ENCODE measurements at places on chromosomes 3 and 15.
A peak's percentile ranks its signal among the peaks of the same experiment; 100 is the strongest.

DNA sequence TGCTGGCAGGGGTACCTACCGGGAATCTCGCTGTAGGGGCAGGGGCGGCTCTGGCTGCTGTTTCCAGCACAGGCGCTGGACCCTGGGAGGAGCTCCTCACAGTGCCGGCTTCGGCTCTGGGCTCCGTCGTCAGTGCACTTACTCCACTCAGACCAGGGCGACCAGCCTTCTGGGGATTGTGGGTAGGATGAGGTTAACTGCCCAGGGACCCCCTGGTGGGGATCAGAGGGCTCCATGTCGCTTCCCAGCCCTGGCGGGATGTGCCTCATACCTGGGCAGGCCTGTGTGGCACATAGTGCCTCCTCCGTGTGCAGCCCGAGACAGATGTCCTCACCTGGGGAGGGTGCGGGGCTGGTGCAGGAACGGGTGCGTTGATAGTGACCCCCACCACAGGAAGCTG is 115.7 kb downstream of the SEMA5B start:
- H3K36me3 ChIP-seq = no peaks in the 10 kb centered on the region
- no peak for DNase-seq
- no peaks in the 10 kb centered on the region for H3K4me1 ChIP-seq
- no peak overlapping the region for H3K4me3 ChIP-seq
- no peak overlapping the region for H3K27ac ChIP-seq
- H3K27me3 ChIP-seq = no peaks in the 10 kb centered on the region

DNA sequence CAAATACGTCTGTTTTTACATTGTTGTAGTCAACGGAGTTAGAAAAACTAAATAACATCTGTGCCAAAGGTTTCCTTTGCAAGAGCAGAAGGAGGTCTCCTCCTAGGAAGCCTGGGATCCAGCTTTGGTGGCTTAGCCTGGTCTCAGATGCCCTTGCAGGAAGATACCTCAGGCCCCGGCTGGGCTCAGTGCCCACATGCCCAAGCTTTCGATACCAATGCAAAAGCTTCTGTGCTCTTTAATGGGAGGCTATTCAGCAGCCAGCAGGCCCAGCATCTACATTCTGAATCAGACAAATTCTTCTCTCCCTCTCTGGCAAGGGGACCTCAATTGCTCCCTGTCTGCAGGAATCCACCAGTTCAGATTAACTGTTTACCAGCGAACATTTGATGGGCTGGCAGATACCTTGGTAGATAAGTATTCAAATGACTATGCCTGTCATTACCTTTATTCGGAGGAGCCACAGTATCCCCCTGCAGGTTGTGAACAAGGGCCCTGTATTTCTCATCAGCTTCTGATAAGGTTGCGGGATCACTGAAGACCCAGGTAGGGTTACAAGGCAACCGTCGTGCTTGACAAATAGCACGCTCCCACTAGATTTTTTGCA is 180.1 kb upstream of the KBTBD8 start:
- no peak for DNase-seq
- H3K27ac ChIP-seq = no peak overlapping the region
- H3K27me3 ChIP-seq = no peaks in the 10 kb centered on the region
- no peaks in the 10 kb centered on the region for H3K36me3 ChIP-seq
- H3K4me3 ChIP-seq = no peak overlapping the region

DNA sequence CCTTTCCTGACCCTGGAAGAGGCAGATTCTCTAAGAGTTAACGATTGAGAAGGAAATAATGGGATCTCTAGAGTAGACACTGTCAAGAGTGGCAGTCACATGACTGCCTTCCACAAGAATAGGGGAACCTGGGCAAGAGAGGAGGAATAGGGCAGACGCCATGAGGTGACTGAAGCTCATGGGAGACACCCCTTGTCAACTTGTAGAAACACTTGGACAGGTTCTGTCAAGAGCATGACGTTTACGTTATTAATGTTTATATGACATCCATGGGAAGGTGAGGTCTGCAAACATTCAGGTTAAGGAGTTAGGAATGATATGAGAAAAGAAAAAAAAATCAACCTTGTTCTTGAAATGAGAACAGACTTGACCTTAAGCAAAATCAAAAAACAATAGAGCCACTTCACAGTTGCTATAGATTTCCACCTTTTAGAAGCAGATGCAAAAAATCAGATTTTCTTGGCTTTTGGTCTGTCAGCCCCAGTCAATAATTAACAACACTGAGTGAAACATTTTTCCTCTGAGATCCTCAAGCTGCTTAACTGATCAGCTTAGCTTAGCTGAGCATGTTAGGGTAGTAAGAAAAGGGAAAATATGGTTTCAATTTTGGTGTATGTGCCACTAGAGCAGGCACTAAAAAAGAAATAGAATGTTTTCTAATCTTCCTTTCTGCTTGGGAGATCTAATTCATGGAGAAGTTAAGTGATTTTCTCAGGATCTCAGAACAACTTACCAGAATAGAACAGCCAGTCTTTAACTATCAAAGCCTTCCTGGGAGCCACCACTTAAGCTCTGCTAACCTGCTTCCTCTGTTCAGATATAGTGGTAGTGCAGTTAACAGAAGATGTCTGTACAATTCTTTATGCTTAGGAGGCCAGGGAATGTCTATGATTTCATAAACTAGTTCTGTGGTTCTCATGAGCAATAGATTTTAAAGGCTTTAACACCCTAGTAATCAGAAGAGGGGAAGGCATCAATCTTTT is 116.9 kb downstream of the B3GALNT1 start:
- no peak overlapping the region for H3K4me3 ChIP-seq
- no peaks in the 10 kb centered on the region for H3K36me3 ChIP-seq
- no peaks in the 10 kb centered on the region for H3K27me3 ChIP-seq

DNA sequence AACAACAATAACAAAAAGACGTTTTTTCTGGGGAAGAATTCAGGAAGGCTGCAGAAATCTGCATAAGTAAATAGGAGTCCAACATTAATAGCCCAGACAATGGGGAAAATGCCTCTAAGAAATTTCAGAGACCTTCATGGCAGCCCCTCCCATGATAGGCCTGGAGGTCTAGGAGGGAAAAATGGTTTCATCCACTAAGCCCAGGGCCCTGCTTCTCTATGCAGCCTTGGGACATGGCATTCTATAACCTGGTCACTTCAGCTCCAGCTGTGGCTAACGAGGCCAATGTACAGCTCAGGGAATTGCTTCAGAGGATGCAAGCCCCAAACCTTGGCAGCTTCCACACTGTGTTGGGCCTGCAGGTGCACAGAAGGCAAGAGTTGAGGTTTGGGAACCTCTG is 125.6 kb upstream of the GMNC start:
- no peak for DNase-seq
- H3K27ac ChIP-seq = no peak overlapping the region
- H3K27me3 ChIP-seq = no peaks in the 10 kb centered on the region
- no peaks in the 10 kb centered on the region for H3K36me3 ChIP-seq
- H3K4me3 ChIP-seq = no peak overlapping the region

DNA sequence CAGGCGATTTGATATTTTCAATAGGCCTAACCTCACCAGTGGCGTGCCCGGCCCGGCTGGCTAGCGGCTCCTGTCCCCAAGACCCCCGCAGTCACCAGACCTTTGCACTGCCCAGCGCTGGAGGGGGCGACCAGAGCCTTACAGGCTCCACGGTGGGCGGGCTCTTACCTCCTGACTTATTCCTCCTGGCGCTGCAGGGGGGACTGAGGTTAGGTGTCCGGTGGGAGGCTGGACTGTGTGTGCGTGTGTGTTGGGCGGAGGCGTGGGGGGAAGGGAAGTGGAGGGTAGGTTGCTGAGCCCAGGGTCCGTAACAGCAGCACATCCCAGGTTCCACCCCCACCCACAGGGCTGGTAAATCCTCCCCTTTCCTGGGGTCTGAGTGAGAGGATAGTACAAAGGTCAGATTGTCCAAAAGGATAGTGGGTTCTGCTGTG is 27.5 kb upstream of the THRB start:
- no peaks in the 10 kb centered on the region for H3K36me3 ChIP-seq
- H3K27me3 ChIP-seq = no peaks in the 10 kb centered on the region
- H3K4me1 ChIP-seq = no peaks in the 10 kb centered on the region

DNA sequence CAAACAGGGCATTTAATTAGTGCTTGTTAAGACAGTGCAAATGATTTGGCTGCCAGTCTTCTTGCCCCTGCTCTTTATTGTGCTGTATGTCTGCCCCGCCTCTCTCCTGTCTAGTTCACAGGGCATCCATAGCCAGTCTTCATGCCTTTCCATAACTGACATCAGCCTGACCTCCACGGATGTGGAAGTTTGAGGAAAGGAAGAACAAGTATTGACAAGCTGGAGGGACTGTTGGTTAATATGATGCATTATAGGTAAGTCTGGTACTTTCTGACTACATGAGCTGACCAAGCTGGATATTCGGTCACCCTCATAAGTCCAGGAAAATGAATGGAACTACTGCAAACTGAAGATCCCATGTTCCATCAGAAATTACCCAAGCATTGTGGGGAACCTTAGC is 325.9 kb downstream of the TIGIT start:
- H3K4me3 ChIP-seq = no peak overlapping the region
- no peak for DNase-seq
- no peak overlapping the region for H3K27ac ChIP-seq
- no peaks in the 10 kb centered on the region for H3K27me3 ChIP-seq

DNA sequence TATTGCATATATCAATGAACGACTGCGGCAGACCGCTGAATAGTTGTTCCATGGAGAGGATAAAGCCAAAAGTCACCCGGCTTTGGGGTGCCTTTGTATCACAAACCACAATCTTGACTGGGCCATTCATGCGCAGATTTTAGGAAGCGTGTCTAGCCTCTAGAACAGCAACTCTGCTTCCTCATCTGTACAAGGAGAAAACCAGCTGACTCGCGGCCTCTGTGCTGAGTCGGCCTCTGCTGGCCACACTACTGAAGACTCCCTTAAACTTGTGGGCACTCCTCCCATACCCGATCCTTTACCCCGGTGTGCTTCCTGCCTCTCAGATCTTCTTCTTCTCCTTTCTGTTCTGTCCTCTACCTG is 872 bp downstream of the DLEC1 start:
- H3K36me3 ChIP-seq = no peaks in the 10 kb centered on the region
- peak overlapping the region; percentile 60 for H3K27ac ChIP-seq
- DNase-seq = peak; percentile 88
- no peaks in the 10 kb centered on the region for H3K4me1 ChIP-seq
- no peaks in the 10 kb centered on the region for H3K27me3 ChIP-seq

GRCh38 chr15:101288905-101289513 is 6.0 kb downstream of the SNRPA1 start:
- H3K27me3 ChIP-seq = no peaks in the 10 kb centered on the region
- H3K4me1 ChIP-seq = peaks cover 31% of the 10 kb centered on the region
- no peak for DNase-seq
- no peaks in the 10 kb centered on the region for H3K36me3 ChIP-seq
- H3K4me3 ChIP-seq = no peak overlapping the region

- H3K4me3 ChIP-seq = no peak overlapping the region
- no peaks in the 10 kb centered on the region for H3K36me3 ChIP-seq
- no peaks in the 10 kb centered on the region for H3K4me1 ChIP-seq
Measured at GRCh38 chr3:170914690-170915089, 6.3 kb upstream of the EIF5A2 start.

DNA sequence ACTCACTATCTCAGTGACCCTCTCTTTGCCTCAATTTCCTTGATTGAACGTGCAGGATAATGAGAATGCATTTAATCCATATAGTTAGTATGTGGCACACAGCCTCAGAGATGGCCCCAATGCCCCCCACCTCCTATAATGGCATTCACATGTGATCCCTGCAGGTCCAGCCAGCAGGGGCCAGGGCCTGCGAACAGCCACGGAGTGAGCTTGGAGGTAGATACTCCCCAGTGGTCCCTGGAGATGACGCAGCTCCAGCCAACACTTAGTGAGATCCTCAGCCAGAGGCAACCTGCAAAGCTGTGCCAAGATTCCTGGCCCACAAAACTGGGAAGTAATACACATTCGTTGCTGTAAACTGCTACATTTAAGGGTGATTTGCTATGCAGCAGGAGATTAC is 184.9 kb upstream of the NSMCE3 start:
- no peak overlapping the region for H3K4me3 ChIP-seq
- H3K27me3 ChIP-seq = no peaks in the 10 kb centered on the region
- H3K27ac ChIP-seq = no peak overlapping the region
- no peaks in the 10 kb centered on the region for H3K4me1 ChIP-seq
- DNase-seq = no peak

DNA sequence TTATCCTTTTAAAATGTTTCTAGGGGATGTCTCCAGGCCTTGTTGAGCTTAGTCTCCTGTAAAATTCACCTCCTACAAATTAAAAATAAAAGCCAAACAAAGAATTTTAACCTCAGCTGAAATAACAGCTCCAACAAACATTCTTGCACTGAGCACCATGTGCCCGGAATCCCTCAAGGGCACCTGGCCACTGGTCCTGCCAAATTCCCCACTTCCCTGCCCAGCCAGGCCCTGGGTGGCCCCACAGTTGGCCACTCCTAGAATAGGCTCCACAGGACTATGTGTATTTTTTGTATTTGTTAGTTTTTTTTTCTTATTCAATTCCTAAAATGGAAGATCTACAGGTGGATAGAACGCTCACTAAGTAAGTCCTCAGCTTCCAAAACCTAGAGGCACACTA is 33.1 kb upstream of the PLA2G4E start:
- no peaks in the 10 kb centered on the region for H3K36me3 ChIP-seq
- no peak overlapping the region for H3K4me3 ChIP-seq
- H3K27me3 ChIP-seq = no peaks in the 10 kb centered on the region
- no peak for DNase-seq
- H3K4me1 ChIP-seq = peaks cover 6% of the 10 kb centered on the region
- H3K27ac ChIP-seq = no peak overlapping the region

- no peak overlapping the region for H3K4me3 ChIP-seq
- H3K36me3 ChIP-seq = no peaks in the 10 kb centered on the region
- H3K27me3 ChIP-seq = no peaks in the 10 kb centered on the region
Measured at GRCh38 chr3:111035902-111036301, 35.7 kb upstream of the NECTIN3 start.

DNA sequence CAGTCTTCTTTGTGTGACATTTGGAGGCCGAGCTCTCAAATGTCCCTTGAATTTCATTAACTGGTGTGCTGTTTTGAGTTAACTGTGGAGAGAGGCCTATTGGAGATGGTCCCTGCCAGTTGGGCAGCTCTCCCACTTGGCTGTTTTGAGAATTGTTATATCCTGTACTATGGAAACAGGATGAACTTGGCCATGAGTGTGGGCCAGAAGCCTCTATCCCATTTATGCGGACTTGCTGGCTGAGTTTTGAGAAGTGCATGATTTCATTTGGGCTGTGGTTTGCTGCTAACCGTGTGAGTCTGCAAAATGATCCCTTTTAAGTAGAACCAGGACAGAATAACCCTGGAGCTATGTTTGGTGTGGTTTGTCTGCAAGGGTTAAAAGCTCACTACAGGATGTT is 366.0 kb downstream of the PTPRG start:
- no peaks in the 10 kb centered on the region for H3K4me1 ChIP-seq
- H3K27ac ChIP-seq = peak overlapping the region; percentile 52
- no peak overlapping the region for H3K4me3 ChIP-seq
- DNase-seq = no peak
- H3K36me3 ChIP-seq = no peaks in the 10 kb centered on the region

GRCh38 chr3:109275702-109276293 is 40.5 kb downstream of the DPPA2 start:
- H3K27ac ChIP-seq = no peak overlapping the region
- no peak for DNase-seq
- no peak overlapping the region for H3K4me3 ChIP-seq
- H3K36me3 ChIP-seq = no peaks in the 10 kb centered on the region
- H3K27me3 ChIP-seq = no peaks in the 10 kb centered on the region

GRCh38 chr15:82545002-82545401 is 4.7 kb upstream of the RPS17 start:
- no peaks in the 10 kb centered on the region for H3K36me3 ChIP-seq
- no peak overlapping the region for H3K27ac ChIP-seq
- H3K4me3 ChIP-seq = no peak overlapping the region

- peaks cover 40% of the 10 kb centered on the region for H3K4me1 ChIP-seq
- no peaks in the 10 kb centered on the region for H3K36me3 ChIP-seq
- no peaks in the 10 kb centered on the region for H3K27me3 ChIP-seq
- peak overlapping the region; percentile 85 for H3K4me3 ChIP-seq
- DNase-seq = no peak
Measured at GRCh38 chr15:96341513-96342405, 11.3 kb downstream of the NR2F2 start.

Data from Peyer's patch (tissue), 4 donors.